Renal cortical epithelial cell (primary cell): ENCODE measurements at places on chromosomes 3 and 15. TPM values are rescaled to one million over a fixed set of nuclear protein-coding genes. Genes with fewer than 3 reads are reported as not detected.

DNA sequence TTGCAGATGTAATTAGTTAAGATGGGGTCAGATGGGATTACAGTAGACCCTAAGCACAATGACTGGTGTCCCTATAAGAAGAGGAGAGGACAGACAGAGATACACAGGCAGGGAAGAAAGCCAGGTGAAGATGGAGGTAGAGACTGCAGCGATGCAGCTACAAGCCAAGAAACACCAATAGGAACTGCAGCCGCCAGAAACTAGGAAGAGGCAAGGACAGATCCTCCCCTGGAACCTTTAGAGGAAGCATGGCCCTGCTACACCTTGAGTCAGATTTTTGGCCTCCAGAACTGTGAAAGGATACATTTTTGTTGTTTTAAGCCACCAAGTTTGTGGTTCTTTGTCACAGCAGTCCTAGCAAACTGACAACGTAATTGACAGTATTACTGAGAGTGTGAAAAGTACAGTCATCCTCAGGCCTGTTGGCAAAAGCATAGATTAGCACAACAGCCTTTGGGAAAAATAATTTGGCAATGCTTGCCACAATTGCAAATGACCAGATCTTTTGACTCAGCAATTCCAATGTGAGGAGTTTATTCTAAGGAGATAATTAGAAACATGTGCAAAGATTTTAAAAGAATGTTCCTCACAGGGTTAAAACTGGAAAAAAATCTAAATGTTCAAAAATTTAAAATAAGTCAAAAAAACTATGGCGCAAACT lies 82.6 kb upstream of the TJP1 start:
- DNase-seq: no peak

DNA sequence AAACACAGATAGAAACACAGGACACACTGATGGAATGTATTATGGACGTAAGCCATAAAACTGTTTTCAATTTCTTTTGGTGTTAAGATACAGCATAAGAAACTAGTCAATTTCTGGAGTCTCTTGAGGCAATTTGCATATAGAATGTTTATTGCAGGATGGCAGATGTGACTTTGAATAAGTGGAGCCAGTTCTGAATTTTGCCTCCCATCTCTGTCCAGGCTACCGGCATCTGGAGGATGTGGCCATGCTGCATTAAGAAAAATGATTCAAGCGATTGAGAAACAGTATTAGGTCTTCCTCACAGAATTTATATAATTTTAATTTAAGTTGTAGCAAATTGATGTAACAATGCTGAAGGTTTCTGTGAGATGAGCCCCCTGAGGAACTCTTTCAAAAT lies 81.5 kb downstream of the CHST2 start:
- no peak for DNase-seq

DNA sequence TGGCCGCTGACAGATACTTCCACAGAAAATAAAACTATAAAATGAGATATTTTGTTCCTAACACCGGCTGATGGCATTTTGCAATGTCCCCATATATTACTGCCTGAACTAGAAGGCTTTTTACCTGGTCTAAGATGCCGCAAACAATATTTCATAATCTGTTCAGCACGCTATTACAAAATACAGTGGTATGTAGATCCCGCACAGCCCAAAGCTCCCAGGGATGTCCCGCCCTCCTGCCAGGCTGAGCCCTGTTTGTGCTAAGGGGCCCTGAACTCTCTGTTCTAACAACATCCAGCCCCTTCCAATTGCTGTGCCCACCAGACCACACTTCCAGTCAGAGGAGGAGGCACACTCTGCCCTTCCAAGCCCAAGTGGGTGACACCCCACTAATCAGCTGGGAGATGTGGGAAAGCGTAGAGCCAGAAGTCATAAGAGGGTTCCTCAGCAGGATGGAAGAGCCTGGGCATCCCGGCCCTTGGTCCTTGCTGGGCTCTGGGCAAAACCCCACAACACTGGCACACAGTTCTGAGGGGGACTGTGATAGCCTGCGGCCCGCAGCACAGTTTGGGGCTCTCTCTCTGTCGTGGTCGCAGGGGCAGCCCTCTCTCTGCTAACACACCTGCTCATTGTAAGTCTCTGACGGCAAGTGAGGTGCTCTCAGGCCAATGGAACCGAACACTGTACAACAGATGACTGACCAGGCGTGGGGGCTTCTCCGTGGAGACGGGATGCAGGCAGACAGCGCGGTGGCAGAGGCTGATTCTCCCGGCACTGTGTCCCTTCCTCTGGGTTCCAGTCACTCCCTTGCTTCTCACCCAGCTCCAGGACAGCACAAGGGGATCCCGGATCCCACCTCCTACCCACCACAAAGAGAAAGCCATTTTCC lies 55.2 kb downstream of the PCSK6 start:
- no peak for DNase-seq

NME9 gene
- 1.0 TPM in 1 of 2 replicates, not detected in the other for total RNA-seq

LRRC31 gene
- total RNA-seq: 1.2 and 1.8 TPM in 2 replicates
